ENCODE measurements at places on chromosomes 16 and 17.
A peak's percentile ranks its signal among the peaks of the same experiment; 100 is the strongest.

DNA sequence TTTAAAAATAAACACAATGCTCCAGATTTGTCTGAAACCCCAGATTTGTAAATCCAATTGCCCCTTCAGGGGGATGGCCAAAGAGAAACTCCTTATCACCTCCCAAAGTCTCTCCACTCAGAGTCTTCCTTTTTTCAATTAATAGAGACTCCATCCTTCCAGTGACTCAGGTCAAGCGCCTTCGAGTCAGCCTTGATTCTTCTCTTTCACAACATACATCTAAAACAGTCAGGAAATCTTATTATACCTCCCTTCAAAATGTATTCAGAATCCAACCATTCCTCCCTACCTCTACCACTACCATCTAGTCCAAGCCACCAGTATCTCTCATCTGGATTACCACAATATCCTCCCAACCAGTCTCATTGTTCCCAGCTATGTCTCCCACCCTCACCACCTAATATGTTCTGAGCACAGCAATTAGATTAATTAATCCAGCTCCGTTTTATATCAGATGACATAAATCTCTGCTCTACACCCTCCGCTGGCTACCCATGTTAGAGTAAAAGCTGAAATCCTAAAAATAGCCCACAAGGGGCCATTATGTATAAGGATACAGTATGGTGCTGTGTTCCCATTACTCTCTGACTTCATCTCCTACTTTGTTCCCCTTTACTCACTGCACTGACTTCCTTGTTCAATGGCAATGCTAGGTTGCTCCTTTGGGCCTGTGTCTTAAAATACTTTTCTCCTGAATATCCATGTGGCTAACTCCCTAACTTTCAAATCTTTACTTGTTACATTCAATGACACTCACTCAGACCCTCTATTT, 11.8 kb downstream of the SIAH1 start:
- DNase-seq, result no peak

DNA sequence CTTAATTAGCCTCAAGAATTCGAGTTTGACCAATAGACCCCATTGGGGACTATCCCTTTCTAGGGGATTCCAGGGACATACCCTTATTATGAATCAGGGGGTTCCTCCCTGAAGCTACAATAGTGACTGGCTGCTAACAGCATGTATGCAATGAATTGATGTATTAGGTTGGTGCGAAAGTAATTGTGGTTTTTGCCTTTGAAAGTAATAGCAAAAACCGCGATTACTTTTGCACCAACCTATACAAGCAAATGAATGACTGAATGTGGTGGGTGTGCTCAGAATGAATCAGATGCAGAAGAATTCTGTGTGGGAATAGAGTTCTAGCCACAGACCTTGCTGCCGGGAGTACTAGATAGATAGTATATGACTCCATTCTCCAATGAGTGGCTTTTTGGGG, 76.7 kb downstream of the HLF start:
- DNase-seq, result peak; percentile 92

DNA sequence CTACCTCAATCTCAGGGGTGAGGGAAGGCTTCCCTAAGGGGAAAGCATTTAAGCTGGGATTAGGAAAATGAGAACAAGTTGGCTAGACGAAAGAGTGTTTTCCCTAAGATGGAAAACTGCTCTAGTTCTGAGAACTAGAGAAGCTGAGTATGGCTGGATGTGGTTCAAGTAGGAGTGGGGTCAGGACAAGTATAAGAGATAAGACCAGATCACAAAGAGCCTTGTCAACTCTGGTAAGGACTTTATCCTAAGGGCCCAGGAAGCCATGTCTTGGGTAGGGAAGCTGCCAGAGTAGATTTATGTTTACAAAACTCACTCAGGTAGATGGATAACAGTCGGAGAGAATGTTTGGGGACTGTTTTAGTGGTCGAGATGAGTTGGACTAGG, 1.7 kb downstream of the ANKS4B start:
- no peak for DNase-seq

DNA sequence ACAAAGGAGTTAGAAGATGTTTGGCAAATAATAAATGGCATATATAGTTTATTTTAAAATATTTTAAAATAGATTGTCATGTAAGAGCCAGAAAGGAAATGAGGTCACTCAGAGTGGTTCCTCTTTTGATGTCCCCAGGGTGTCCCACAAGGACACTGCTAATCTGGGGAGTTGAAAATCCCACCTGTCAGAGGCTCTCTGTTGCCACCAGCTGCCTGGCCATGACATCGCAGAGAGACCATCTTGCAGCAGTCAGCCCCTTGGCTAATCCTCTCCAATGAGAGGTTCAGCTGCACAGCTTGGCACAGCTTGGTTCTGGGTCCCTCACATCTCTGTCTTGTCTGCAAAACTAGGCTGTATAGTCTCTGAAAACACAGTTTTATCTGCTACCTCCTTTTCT, 11.0 kb upstream of the RBFOX1 start:
- no peak for DNase-seq

DNA sequence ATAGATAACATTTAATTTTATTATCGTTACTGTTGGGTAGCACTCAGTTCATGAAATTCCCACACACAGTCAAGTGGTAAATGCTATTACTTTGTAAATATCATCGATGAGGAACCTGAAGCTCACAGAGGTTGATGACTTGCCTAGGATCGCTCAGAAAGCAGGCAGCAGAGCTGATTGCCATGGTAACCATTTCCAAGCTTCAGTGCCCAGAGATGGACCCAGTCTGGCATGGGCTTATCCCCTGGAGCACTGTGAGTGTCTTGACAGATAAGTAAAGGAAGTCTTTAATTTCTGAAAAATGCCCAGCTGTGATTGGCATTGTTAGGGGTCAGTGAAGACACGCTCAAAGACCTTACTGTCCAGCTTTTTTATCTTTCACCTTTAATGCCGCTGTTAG, 95.0 kb downstream of the PRKCB start:
- no peak for DNase-seq

Measured in astrocyte (in vitro differentiated cells and primary cell).